ENCODE measurements at places on chromosomes 2 and 18.

DNA sequence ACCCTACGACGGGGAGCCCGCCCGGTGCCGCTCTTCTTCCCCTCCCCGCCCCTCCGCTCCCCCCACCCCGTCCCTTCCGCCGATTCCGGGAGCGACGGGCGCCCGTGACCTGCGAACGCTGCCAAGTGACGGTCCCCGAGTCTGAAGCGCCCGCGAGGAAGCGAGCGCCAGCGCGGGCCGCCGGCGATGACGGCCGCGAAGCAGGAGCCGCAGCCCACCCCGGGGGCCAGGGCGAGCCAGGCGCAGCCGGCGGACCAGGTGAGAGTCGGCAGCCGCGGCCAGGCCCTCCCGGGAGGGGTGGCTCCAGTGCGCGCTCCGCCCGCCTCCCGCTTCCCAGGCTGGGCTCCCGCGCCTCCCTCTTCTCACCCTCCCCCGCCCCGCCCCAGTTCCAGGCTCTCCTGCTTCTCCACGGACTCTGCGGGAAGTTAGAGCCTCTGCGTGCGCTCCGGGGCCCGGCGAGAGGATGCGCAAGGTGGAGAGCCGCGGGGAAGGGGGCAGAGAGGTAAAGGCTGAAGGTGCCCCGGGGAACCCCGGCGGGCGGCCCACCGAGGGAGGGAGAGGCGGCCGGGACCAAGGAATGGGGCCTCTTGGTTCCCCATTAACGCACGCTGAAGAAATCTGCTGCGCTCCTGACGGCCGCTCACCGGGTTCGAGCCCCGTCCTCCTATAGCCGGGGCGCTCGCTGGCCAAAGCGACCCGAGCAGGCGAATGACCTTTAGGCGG lies 719.5 kb downstream of the DPP10 start:
- DNase-seq, result no peak

- no peak for DNase-seq
Measured at GRCh38 chr2:151729837-151730236, 4.4 kb downstream of the NEB start.

GRCh38 chr2:162028511-162028910 lies 45.5 kb downstream of the DPP4 start:
- DNase-seq, result no peak

DNA sequence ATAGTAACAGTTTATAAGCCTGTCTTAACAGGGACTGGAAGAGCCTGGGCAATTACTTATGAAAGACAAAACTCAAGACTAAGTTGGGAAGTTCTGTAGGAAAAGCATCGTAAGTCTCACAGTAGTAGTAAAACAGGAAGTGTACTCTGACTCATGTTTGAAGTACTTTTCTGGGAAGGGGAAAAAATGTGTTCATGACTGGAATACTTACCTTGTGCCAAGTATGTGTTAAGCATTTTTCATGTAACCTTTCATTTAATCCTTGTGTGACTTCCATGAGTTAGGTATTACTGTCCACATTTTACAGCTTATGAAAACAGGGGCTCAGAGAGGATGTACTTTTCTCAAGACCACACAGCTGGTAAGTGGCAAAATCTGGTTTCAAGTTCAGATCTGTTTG lies 13.7 kb upstream of the SKOR2 start:
- DNase-seq, result no peak

- DNase-seq, result no peak
Measured at GRCh38 chr18:78878335-78878734, 101.3 kb upstream of the SALL3 start.

GRCh38 chr2:95274291-95275150 lies at the start of gene PROM2:
TSS of gene PROM2 (plus strand) at chr2:95274449. CDS start at chr2:95274586, 137 bp downstream.
- no peak for DNase-seq
